ENCODE measurements at places on chromosomes 2 and 18.

GRCh38 chr2:202693503-202693902 is 58.7 kb downstream of the FAM117B start:
- no peak for DNase-seq

- no peak for DNase-seq
Observed at GRCh38 chr2:181103659-181104058, 123.3 kb downstream of the UBE2E3 start.

DNA sequence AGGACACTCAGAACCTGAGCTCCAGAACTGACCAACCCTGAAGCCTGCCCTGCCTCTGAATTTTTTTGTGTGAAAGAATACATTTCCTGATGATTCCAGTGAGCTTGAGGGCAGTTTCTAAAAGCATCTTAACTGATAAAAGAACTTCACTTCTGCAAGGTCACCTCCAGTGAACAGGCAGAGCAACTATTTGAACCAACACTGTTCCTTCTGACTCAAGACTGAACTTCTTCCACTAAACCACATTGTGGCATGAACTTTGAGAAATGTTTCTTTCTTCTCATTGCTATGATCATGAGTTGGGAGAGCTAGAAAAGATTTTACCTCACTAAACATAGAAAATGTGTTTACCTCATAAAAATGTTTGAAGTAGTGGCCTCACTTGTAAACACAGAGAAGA is 83.8 kb upstream of the SERTAD2 start:
- no peak for DNase-seq

DNA sequence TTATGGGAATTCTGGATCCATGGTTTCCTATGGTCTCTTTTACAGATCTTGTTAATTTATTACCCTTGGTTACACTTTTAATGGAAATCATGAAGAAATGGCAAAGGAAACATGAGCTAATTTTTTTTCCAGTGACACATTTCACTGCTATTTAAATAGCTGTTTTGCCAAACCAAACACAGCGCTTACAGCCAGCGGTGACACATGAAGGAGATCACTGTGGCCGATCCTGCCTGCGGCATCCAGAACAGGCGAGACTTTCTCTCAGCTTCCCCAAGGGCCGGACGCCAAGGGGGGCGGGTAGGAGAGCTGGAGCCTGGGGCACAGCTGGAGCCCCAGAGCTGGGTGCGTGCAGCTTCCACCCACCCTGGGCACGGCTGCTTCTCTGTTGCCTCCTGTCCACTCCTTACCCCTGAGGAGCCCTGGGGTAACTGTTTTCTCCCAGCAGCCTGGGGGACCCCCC is 81.4 kb upstream of the PKDCC start:
- no peak for DNase-seq

DNA sequence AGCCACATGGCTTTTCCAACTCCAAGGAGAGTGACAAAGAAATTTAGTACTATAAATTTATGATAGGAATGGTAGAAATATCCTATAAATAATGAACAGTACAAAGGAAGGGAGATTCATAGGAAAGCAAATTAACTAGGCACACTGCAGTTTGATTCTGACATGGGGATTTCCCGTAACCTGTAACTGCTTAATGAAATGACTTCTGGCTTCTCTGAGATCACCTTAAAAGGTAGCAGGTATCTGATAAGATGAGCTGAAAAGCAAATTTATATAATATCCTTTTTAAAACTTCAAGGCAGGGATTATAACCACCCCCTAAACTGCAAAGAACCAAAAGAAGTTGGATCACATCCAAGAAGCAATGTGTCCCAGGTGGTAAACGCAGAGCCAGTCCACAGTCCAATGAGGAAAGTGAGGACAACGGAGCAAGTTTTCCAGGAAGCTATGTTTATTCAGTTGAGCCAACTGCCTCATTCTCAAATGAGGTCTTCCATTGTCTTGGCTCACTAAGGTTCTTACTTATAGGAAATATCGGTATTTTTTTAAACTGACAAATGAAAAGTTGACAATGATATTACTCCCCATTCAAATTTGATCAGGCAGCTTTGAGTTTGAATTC is 43.0 kb downstream of the WIPF1 start:
- DNase-seq = no peak

GRCh38 chr2:210662560-210662959 is 106.2 kb downstream of the CPS1 start:
- DNase-seq = no peak

GRCh38 chr18:47912794-47913585 is 17.5 kb downstream of the SMAD2 start:
- DNase-seq = no peak

DNA sequence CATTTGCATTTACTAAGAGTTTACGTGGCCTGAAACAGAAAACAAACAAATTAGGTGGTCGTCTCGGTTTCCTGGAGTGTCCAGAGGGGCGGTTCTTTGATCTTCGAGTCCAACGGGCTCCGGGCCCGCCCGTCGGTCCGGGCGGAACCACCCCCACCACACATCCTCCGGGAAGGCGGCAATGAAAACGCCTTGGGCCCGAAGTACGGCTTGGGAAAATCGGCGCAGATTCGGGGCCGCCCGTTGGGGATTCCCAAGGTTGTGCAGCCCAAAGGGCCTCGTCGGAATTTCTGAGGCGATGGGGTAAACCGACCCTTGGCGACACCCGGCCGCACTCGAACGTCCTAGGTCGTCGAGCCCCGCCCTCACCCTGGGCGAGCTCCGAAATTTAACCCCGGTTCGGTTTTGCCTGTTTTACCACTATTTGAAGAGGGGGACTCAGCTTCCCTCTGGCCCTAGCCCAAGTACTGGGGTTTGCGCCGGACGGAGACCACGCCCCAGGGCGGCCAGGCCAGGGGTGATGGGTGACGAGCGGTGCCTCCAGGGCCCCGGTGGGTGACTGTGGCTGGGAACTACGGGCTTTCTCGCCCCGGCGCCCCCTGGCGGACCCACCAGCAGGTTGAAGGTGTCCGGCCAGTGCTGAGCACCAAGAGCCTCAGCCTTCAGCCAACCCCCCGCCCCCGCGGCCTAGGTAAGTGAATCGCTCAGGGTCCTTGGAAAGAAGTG is 1.9 kb upstream of the CFAP53 start:
- peak; percentile 69 for DNase-seq

DNA sequence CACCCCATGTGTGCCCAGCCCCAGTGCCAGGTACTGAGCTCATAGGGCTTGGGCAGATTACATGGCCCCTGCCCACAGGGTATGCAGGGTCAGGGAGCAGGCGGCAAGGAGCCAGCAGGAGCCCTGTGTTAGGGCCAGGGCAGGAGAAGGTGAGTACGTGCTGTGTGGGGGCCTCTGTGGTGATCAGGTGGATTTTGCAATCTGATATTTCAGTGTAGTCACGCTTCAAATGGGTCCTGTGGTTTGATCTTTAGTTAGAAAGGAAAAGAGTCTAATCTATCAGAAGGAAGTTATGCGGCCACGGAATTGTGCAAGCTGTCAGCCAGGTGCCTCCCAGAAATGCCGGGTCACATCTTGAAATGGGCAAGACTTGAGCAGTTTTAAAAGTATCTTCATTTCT is 13.9 kb downstream of the UBE2F start:
- DNase-seq = no peak

- no peak for DNase-seq
Observed at GRCh38 chr18:55289775-55290174, 298.2 kb downstream of the TCF4 start.

DNA sequence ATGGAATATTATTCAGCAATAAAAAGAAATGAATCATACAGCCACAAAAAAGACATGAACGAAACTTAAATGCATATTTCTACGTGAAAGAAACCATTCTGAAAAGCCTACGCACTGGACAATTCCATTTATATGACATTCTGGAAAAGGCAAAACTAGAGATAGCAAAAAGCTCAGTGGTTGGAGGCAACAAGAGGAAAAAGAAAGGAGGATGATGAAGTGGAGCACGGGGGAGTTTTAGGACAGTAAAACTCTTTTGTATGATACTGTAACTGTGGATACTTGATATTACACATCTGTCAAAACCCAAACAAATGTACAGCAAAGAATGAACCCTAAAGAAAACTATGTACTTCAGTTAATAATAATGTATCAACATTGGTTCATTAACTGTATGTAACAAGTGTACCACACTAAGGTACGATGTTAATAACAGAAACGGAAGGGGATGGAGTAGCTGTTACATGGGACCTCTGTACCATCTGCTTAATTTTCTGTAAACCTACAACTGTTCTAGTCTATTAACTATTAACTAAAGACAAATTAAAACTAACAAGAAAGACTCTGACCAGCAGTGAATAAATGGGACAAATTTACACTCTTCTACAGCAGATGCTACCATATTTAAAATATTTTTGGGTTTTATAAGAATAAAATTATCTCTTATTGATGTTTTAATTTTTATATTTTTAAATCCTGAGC is 31.5 kb downstream of the ROCK2 start:
- no peak for DNase-seq

DNA sequence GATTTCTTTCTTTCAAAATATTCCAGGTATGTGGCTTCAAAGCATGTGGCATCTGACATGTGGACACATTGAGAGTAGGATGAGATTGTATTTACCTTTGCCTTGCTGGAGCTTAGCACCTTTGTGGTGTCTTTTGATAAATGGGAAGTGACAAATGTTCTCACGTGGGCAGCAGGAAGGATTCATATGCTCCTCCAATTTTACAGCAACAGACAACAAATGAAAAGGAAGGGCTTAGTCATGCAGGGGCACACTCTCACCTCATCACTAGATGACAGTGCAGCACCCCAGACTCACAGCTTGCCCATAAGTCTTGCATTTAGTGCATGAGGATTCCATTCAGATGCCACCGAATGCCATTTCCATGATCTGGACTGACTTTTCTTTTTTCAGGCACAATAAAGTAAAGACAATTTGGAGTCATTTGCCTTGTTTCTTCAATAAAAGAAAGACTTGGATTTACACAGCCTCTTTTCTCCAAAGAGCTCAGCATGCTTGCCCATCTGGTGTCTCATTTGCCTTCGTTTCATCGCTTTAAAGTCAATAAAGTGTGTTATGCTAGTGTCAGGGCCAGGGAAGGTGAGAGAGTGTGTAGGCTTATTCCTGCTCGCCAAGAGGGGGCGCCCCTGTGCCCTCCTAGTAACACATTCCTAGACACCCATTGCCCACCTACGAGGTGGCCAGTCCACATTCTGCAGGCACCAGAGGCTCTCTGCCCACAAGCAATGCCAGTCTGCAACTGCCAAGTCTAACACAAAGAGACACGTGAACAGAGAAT is 39.6 kb upstream of the DAPL1 start:
- no peak for DNase-seq

- no peak for DNase-seq
Observed at GRCh38 chr2:102005989-102006885, 14.5 kb downstream of the IL1R2 start.

DNA sequence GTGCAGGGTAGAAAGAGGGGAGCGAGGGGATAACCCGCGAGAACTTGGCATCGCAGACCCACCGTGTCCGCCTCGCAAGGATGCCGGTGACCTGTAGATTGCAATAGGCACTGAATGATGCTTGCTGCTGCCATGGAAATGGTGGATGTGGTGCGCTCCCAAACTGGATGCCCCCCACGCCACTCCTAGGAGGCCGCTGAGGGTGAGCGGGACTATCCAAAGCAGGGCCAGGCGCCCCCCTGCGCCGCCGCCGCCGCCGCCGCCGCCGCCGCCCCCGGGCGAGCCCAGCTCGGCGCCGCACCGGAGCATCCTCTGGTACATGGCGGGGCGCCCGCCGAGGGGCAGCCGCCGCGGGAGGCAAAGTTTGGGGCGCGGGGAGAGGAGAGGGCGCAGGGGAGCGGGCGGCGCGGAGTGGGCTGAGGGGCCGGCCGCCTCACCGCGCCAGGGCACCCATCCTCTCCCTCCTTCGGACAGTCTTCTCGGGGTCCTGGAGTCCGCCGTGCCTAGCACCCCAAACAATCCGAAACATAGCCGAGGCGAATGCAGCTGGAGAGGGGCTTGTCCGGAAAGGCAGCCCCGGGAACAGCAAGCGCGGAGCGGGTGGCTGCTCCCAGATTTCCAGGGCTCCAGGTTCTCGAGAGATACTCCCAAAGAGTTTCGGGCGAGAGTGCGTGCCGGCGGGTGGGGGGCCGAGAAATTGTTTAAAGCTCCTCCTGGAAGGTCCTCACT is 685.1 kb downstream of the NRXN1 start:
- no peak for DNase-seq

GRCh38 chr18:71831039-71831438 is 713.1 kb downstream of the CBLN2 start:
- DNase-seq = no peak

DNA sequence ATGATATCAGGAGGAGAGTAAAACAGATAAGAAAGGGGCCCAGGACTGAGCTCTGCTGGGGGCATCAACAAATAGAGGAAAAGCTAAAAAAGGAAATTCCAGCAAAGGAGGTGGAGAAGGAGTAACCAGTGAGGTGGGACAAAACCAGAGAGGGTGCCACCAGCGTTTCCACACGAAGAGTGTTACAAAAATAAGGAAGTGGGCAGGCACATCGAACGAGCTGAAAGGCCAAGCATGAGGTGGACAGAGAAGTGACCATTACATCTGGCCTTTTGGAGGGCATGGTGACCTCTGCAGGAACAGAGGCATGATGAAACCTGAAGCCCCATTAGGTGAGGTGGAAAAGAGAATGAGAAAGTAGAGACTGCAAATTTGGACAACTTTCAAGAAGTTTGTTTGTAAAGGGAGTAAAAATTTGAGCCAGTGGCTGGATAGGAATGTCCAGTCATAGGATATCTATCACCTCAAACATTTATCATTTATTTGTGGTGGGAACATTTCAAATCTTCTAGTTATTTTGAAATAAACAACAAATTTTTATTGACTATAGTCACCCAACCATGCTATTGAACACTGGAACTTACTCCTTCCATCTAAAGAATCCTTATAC is 18.4 kb upstream of the VIT start:
- no peak for DNase-seq

- DNase-seq = no peak
Observed at GRCh38 chr2:86782748-86783147, 8.0 kb downstream of the CD8A start.

GRCh38 chr2:216299588-216299987 is 72.7 kb downstream of the MARCHF4 start:
- DNase-seq = no peak

GRCh38 chr2:107132070-107132469 is 246.1 kb upstream of the ST6GAL2 start:
- DNase-seq = no peak

DNA sequence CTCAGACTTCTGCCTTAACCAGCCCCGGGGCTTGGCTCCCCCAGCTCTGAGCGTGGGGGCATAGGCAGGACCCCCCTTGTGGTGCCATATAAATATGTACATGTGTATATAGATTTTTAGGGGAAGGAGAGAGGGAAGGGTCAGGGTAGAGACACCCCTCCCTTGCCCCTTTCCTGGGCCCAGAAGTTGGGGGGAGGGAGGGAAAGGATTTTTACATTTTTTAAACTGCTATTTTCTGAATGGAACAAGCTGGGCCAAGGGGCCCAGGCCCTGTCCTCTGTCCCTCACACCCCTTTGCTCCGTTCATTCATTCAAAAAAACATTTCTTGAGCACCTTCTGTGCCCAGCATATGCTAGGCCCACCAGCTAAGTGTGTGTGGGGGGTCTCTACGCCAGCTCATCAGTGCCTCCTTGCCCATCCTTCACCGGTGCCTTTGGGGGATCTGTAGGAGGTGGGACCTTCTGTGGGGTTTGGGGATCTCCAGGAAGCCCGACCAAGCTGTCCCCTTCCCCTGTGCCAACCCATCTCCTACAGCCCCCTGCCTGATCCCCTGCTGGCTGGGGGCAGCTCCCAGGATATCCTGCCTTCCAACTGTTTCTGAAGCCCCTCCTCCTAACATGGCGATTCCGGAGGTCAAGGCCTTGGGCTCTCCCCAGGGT is 5.5 kb downstream of the CTDSP1 start:
- DNase-seq = no peak

GRCh38 chr2:173101687-173102086 is 26.0 kb downstream of the MAP3K20 start:
- DNase-seq = no peak

- no peak for DNase-seq
Observed at GRCh38 chr2:25494616-25495015, 152.9 kb upstream of the DNMT3A start.

All from T-helper 9 cell (primary cell).